ENCODE measurements at places on chromosomes 7 and 10.
A peak's percentile ranks its signal among the peaks of the same experiment; 100 is the strongest.

DNA sequence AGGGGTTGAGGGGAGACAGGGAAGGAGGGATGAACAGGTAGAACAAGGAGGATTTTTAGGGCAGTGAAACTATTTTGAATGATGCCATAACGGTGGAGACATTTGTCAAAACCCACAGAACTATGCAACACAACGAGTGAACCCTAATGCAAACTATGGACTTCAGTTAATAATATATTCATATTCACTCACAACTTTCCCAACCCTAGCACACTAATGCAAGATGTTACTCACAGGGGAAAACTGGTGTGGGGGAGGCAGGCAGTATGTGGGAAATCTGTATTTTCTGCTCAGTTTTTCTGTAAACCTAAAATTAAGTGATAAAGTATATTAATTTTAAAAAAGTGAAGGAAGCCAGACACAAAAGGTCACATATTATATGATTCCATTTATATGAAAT, 17.3 kb downstream of the GNA12 start:
- DNase-seq: no peak

GRCh38 chr7:107167483-107168232, 1.1 kb upstream of the HBP1 start:
- no peak for DNase-seq

- DNase-seq: no peak
Observed at GRCh38 chr7:47407821-47408674, 173.9 kb downstream of the TNS3 start.

- no peak for DNase-seq
Observed at GRCh38 chr10:22324413-22324812, 3.5 kb downstream of the BMI1 start.

- no peak for DNase-seq
Observed at GRCh38 chr7:136956232-136956631, 87.8 kb downstream of the CHRM2 start.

GRCh38 chr7:1681581-1681980, 11.5 kb downstream of the ELFN1 start:
- DNase-seq: no peak

GRCh38 chr7:5596046-5596895, 172.6 kb upstream of the TNRC18 start:
- DNase-seq: peak; percentile 35

DNA sequence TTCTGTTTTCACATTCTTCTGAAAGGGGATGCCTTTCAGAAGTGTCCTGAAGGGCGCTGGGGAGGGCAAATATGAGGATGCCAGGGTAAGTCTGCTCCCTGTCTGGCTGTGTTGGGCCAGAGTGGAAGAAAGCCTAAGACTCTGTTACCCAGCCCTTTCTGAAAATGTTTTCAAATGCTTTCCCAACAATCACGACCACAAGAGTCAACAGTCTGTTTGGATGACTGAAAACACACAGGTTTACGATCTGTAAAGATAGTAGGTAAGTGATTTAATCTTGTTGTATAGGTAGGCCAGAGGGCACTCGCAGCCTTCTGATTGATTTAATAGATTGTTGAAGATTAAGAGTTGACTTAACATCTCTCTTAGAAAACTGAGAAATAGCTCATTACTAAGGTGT, 13.2 kb downstream of the SGPL1 start:
- DNase-seq: no peak

GRCh38 chr10:92573798-92574547, at the start of gene IDE:
Gene IDE (minus strand): TSS chr10:92574093. CDS start chr10:92574019, 74 bp downstream.
- DNase-seq: peak; percentile 58

DNA sequence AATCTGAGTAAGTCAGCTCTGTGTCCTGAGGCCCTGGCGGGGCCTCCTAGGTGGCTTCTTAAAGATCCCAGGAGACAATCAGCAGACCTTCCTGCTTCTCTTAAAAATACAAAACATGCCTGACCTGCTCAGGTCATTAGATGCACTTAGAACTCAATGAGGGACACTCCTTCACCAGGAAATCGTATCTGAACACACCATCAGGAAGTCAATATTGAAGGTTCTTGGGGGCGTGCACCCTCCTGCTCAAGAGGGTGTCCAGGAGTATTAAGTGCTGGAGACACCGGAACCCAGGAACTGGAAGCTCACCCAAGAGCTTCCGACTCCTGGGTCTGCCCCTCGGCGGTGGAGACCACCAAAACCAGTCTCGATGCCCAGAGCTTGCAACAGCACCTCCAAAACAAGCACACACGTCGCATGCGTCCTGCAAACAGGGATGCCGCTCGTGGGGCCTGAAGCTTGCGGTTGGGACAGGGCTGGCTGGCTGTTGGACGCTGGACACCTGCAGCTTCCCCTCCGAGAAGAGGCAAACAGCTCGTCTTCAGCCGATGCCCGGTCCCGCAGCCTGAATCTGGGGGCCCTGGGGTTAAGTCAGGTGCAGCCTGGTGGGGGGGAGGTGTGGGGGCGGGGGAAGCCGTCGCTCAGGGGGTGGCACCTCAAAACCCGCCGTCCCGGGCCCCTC, 803 bp downstream of the RAPGEF5 start:
- no peak for DNase-seq

DNA sequence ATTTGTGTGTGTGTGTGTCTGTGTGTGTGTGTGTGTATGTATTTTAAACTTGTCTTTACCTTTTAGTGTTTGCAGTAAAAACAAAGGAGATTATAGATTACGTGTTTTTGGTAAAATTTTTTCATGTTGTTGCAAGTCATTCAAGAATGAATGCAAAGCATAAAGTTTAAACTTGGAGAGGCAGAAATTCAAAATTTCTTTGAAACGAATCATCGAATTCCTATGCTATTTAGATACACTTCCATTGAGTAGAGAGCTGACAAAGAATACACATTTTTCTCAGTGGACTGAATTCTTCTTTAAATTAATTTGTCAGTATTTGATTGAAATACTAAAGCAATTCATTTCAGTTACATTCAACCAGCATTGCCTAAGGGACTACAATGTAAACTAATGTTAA, 66.0 kb upstream of the HDAC9 start:
- no peak for DNase-seq

DNA sequence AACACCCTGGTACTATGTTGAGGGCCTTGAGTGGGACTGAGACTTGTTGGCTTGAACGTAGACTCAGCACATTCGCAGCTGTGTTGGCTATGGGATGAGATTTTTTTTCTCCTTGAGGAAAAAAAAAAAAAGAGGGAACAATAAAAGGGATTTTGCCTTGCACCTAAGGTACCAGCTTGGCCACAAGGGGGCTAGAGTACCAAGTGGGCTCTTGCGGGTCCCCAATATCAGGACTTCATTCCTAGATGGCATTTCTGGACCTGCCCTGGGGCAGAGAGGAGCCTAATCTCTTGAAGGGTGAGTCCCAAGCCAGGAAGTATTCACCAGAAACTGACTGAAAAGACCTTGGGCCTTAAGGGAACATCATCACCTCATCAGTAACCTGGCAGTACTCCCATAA, 1083.6 kb upstream of the PHF14 start:
- DNase-seq: no peak
